ENCODE measurements at places on chromosomes 12 and 14. TPM values are rescaled to one million over a fixed set of nuclear protein-coding genes. Genes with fewer than 3 reads are reported as not detected.

The OR4E2 gene
- not detected for total RNA-seq

DNA sequence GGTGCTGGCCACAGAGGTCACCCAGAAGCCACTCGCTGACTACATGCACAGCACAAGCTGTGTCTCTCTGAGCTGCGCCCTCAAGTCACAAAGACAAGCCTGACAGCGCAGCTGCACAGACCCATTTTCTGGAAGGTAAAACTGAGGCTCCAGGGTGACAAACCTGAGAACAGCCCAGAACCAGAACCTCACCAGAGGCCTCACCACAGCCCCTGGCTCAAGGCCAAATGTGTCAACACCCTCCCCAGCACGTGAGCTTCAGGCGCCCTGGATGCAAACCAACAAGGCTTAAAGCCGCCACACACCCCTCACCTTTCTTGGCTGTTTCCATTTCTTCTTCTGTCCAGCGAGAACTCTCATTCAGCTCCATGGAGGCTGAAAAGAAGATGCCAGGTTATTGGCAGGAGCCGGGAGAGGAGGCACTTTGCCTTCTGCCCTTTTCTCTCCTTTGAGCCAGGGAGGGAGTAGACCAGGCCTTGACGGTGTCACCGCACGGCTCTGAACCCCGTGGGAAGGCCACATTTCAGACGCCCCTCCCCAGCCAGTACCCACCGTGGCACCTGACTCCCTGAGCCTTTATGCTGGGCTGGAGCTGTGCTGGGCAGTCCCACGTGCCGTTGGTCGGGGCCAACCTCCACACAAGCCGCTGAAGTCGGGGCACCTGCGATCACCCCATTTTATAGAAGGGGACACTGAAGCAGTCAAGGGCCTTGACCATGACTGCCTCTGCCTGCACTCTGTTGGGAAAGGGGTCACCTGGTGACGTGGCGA is 103.1 kb downstream of the RFLNA start:
- DNase-seq, result no peak

- DNase-seq, result peak; percentile 48
Observed at GRCh38 chr12:13101821-13102375, 1.6 kb downstream of the GSG1 start.

DNA sequence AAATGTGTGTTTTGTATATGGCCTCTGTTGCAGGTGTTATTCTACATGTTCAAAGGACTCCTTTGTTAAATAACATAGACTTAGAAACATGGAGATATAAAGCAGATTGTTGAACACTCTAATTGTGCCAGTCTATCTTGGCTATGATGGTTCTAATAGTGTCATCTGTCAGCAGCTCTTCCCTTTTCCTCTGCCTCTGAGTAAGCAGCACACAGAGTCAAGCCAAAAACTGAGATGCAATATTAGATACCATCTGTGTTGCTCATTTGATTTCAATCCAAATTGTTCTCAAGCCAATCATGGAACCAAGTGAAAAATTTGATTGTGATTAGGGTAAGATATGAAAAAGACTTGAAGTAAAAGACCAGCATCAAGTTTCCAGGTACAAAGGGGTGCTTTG is 871.1 kb upstream of the MGAT4C start:
- DNase-seq, result no peak

- DNase-seq, result no peak
Observed at GRCh38 chr12:130835011-130835410, 4.0 kb downstream of the STX2 start.

The NID2 gene
- total RNA-seq, result 40.1 TPM

The OR6C3 gene
- not detected for total RNA-seq

- DNase-seq, result peak; percentile 46
Observed at GRCh38 chr12:118337194-118337838, 35.4 kb downstream of the TAOK3 start.

GRCh38 chr14:99254328-99255009 is 17.5 kb downstream of the BCL11B start:
- DNase-seq, result no peak

DNA sequence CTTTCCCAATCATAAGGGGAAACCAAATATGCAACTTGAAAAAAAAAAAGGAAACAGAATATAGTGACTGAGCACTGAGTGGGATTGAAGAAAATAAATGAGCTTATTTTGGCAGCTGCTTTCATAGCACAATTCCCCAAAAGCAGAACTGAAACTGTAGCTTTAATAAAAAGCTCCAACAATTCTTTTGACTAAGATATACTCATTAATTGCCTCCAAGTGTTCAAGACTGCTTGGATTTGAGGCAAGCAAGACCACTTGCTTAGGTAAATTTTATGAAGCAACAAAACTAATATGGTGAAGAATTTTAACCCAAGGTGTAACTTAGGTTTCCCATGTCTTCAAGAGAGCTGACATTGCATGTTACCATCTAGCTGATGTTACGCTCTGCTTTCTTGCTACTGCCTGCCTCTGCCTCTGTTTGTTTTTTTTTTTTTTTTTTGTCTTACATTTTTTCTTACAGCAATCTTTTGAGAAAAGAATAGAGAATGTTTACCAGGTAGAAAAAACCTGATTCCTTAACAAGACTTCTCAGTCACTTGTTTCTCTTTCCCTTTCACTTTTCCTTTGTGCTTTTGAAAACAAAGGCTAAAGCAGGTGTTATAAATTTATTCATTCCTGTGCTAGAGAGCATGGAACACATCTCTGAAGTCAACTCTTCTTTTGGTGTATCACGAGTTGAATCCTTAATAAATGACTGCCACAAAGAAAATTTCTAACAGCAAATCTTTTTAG is 134.4 kb downstream of the BCAT1 start:
- DNase-seq, result no peak

DNA sequence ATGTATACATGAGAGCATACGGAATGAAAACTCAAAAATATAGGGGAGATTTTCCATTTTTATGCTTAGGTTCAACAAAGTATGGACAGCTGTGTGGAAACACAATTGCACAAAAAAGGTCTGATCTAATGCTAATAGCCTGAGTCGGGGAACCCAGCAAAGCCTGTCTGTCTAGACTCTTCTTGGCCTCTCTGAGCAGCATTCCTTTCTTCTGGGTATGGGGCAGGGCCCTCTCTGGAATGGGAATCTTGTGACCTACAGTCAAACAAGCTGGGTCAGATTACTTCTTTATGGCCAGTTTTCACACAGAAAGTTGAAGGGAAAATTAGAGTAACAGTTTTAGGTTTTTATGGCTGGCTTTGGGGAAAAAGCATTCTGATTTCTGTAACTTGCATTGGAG is 534.0 kb upstream of the LMO3 start:
- no peak for DNase-seq

DNA sequence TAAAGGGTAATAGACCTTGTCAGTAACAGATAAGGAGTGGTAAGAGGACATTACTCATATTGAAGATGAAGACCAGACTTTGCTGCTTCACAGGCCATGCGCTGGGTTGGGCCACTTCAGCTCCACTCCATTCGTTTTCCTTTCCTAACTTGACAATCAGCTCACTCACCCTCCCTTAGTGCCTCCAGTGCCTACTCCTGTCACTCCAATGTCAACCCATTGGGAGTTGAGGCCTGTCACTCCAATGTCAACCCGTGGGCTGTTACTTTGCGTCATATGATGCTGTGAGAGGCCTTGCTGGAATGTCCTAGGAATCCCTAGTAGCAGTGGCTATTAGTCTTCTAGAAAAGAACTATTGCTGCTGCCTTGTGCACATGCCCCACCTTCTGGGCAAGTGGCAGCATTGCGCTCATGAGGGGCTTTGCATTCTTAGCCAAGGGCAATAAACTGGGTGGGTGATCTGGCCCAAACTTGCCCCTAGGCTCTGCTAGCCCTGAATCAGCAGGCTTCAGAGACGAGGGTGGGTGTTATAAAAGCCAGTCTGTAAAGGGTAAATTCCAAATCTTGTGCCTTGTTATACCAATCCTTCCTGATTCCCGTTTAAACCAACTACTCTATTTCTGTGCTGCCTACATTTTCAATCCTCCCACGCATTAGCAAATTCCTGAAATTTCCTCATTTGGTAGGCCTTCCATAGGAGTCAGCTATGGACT is 36.1 kb downstream of the BAZ2A start:
- DNase-seq, result peak; percentile 21

- no peak for DNase-seq
Observed at GRCh38 chr12:12476857-12477531, 85.7 kb downstream of the DUSP16 start.

DNA sequence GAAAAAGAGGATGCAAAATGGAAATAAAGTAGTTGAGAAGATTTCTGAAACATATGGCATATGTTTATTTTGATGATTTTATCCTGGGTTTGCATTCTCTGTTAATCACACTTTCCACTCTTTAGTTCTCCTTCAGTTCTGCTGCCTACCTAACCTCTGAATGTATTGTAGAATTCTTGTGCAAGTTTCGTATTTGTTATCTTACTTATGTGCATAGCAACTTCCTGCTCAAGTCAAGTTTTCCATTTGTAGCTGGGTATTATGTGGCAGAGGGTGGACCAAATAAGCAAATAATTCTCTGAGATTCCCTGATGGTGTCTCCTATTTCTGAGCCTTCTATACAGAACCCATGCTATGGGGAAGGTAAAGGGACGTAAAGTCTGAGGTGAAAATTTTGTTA is 381.6 kb downstream of the FOXG1 start:
- no peak for DNase-seq

The NGB gene
- total RNA-seq, result not detected

The RPS6KL1 gene
- total RNA-seq, result 5.6 TPM

The TMEM30B gene
- 0.13 TPM for total RNA-seq

The AKAP6 gene
- total RNA-seq, result 0.25 TPM

- no peak for DNase-seq
Observed at GRCh38 chr12:5499566-5500330, 67.8 kb downstream of the NTF3 start.

DNA sequence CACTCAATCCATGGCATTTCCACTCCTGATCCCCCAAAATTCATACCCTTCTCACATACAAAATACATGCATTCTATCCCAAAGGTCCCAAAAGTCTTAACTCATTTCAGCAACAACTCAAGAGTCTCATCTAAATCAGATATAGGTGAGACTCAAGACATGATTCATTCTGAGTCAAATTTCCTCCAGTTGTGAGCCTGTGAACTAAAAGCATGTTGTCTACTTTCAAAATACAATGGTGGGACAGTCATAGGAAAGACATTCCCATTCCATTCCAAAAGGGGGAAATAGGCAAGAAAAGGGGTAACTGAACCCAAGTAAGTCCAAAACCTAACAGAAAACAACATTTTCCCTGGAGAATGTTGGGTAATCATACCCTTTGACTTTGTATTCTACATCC is 103.3 kb downstream of the C12orf75 start:
- peak; percentile 93 for DNase-seq

- peak; percentile 21 for DNase-seq
Observed at GRCh38 chr14:76810953-76811400, 1.7 kb downstream of the ANGEL1 start.

The NCKAP5L gene
- total RNA-seq, result 7.8 TPM

GRCh38 chr12:60842181-60842580 is 1246.4 kb downstream of the SLC16A7 start:
- no peak for DNase-seq

The WBP11 gene
- 12.0 TPM for total RNA-seq

- DNase-seq, result peak; percentile 88
Observed at GRCh38 chr14:60980811-60981632, at the start of the genes SLC38A6 and TRMT5. Gene SLC38A6, plus strand, starts transcription at chr14:60981245. Its CDS starts 33 bp downstream, at chr14:60981278. Gene TRMT5, minus strand, starts transcription at chr14:60981079. Its CDS starts 106 bp downstream, at chr14:60980973.

DNA sequence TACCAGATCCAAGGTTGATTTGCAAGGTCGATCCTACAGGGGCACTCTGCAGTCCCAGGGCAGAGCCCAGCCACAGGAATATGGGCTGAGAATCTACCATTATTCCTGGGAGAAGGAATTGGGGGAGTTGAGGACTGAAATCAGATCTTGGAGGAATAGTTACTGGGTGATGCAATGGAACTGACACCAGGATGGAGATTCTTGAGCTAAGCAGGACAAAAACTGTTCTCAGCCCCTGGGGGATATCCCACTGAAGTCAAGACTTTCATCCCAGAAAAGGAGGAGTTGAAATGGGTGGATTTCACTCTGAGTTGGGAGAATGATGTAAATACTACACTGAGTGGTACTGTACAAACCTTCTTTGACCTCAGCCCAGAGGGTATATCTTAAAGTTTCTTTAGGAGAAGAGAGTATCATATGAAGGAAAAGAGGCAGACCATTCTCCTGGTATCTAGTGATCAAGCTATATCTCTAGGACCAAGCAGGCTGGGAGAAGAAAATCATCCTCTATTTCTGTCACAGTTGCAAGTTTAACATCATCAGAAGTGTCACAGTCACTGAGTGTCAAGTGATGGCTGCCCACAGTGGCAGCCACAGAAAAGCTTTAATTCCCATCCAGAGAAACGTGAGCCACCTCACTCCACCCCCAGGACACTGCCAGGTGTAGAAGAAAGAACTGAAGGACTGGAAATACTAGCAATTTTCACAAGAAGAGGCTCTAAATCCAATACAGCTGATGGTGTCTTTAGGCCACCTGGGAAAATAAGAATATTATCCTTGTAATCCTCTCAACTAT is 181.9 kb downstream of the NUAK1 start:
- DNase-seq, result no peak

DNA sequence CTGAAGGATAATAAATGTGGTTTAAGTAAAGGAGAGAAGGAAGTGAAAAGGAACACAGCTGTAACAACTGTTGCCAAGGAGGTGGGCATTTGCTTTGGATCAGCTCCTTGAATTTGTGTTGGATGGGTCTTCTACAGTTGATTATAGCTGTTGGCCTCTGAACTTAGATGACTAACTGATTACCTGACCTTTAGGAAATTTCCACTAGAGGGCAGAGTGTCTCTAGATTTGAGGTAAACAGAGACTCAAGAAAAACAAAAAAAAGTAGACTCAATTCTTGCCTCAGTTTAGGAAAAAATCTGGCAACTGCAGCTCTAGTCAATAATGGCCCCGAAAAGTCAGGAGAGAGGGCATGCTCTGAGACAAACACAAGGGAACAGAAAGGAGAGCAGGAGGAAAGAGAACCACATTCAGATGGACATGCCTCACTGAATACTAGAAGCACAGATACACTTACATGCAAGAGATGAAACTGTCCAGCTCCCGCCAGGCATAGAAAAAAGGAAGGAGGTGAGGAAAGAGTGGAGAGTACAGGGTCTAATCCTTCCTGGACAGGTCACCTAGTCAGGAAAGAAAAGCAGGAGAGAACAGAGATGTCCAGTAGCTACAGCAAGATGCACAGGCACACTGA is 20.6 kb downstream of the COX14 start:
- DNase-seq, result no peak

The CD163L1 gene
- 16.0 TPM for total RNA-seq

The CLECL1 gene
- not detected for total RNA-seq

The MLXIP gene
- 31.1 TPM for total RNA-seq

The SSTR1 gene
- total RNA-seq, result under 0.01 TPM

The CHD8 gene
- total RNA-seq, result 48.5 TPM

The TDP1 gene
- total RNA-seq, result 14.9 TPM

GRCh38 chr12:108640802-108641445 is 7.2 kb upstream of the SELPLG start:
- DNase-seq, result no peak

- no peak for DNase-seq
Observed at GRCh38 chr14:66038618-66039017, 447.6 kb upstream of the CCDC196 start.

The TRPV4 gene
- total RNA-seq, result 1.4 TPM

The TAS2R19 gene
- 1.7 TPM for total RNA-seq

GRCh38 chr14:90970167-90970600 is 90.3 kb downstream of the RPS6KA5 start:
- DNase-seq, result peak; percentile 26

- DNase-seq, result no peak
Observed at GRCh38 chr12:127162902-127163301, 1104.1 kb upstream of the TMEM132C start.

The NUP107 gene
- 44.3 TPM for total RNA-seq

Measured in dermis microvascular lymphatic vessel endothelial cell (primary cell).